Activated CD4-positive, alpha-beta T cell treated with anti-CD3 and anti-CD28 coated beads, Interleukin-10, Interleukin-2, amounts not matched to agents 100 ng/mL and 50 ng/mL, durations not matched to agents 16 hours and 8 hours (primary cell): ENCODE measurements at places on chromosomes 11 and 22.

- DNase-seq = no peak
Observed at GRCh38 chr11:70068345-70068744, 9.8 kb upstream of the ANO1 start.

- no peak for DNase-seq
Observed at GRCh38 chr11:91066456-91067047, 843.7 kb upstream of the CHORDC1 start.

DNA sequence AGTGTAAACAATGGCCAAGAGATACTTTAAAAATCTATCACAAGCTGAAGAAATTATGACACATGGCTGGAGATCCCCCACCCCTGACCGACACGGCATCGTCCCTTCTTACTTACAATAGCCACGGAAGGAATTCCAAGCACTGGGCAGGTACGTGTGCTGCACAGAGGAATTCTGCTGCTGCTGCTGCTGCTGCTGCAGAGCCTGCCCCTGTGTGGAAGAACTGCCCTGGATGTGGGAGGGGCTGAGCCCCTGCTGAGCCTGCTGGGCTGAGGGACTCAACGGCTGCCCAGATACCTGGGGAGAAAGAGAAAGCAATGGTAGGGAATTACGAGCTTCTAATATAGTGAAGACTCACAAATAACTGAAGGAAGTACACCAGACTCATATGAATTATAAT, 15.0 kb upstream of the NFRKB start:
- DNase-seq = no peak

DNA sequence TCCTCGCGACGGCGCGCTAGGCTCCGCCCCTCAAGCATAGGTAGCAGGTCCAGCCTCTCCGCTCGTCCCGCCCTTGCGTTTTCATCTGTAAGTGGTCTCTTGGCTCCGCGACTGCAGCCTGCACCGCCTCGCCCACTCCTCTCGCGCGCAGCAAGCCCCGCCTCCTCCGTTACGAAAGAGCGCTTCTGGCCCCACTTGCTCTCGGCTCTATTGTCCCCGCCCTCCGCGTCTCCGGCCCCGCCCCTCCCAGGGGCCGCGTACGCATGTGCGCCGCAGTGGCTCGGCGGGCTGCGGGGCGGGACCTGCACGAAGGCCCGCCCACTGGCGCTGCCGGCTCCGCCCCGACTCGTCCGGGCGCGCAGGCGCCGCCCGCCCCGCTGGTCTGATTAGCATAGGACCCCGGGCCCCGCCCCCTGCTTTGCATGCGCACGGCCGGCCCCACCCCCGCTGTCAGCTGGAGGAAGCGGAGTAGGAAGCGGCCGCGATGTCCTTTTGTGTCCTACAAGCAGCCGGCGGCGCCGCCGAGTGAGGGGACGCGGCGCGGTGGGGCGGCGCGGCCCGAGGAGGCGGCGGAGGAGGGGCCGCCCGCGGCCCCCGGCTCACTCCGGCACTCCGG, at the start of gene ESRRA:
Gene ESRRA, plus strand, starts transcription at position 450 of the 616 bp plus-strand sequence. CDS start 1,656 bp downstream, outside the sequence.
- DNase-seq = peak; percentile 100

DNA sequence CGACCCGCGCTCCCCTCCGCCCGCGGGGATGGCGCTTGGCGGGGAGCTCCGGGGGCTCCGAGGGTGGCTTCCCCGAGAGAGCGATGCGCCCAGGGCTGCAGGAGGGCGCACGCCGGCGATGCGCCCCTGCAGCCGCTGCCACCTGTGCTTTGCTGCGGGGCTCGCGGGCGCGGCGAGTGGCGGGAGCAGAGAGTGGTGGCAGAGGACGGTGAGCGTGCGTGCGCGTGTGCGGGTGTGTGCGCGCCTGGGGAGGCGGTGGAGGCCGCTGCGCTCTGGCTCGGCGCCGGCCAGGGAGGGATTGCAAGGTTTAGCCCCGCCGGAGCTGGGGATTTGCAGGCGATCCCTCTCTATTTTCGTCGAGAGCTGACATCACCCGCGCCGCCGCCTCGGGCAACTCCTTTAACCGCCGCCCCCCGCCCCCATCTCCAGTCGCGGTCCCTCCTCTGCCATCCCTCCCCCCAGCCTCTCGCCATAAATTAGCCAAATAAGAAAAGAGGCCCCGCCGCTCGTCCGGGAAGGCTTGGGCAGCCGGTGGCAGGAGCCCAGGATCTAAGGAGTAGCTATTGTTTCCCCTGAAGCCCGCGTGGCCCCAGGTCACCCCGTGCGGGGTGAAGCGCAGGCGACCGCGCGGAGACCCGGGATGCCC, at the start of gene SLC1A2:
Gene SLC1A2, minus strand, starts transcription at position 375 of the 646 bp plus-strand sequence. CDS start 592 bp downstream, outside the sequence.
- no peak for DNase-seq

DNA sequence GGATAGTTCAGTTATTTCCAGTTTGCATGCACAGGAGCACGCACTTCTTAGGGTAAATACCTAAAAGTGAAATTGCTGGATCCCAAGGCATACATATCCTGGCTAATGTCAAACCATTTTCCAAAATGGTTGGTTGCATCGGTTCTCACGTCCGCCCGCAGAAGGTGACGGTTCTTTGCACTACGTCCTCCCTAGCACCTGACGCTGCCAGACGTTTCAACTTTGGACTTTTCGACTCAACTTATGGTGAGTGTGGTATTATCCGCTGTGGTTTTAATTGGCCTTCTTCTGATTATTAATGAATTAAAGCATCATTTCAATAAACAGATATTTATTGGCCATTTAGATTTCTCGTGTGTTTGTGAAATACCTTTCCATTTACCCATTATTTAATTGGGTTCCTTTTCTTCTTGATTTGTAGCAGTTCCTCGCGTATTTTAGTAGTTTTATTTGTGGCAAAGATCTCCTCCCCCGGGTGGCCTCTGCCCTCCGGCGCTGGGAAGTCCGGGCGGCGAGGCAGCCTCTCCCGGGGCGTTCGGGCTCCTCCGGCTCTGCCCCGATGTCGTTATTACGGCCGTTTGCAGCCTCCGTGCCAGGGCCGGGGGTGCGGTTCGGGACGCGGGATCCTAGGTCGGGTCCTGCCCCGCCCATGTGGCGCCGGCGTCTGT, at the start of gene JHY:
Gene JHY, plus strand, starts transcription at position 571 of the 668 bp plus-strand sequence. CDS start 3,091 bp downstream, outside the sequence.
- no peak for DNase-seq

- no peak for DNase-seq
Observed at GRCh38 chr11:78822931-78823423, 248.3 kb upstream of the NARS2 start.

DNA sequence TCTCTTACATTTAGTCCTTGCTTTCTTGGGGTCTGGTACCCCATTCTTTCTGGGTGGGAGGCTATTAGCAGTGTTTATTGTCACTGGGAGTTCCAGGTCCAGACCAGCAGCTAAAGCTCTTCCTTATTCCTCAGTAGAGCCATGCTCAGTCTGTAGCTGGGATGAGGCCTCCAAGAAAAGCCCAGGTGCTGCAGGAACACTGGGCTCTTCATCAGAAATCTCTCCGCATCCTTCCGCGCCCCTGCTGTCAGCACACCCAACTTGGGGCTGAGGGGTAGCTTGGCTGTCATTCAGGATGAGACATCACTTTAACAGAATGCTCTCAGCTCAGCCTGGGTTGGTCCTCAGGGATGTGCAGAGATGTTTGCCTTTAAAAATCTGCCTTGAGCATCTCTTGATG, 97.5 kb downstream of the GRAMD1B start:
- DNase-seq = no peak

DNA sequence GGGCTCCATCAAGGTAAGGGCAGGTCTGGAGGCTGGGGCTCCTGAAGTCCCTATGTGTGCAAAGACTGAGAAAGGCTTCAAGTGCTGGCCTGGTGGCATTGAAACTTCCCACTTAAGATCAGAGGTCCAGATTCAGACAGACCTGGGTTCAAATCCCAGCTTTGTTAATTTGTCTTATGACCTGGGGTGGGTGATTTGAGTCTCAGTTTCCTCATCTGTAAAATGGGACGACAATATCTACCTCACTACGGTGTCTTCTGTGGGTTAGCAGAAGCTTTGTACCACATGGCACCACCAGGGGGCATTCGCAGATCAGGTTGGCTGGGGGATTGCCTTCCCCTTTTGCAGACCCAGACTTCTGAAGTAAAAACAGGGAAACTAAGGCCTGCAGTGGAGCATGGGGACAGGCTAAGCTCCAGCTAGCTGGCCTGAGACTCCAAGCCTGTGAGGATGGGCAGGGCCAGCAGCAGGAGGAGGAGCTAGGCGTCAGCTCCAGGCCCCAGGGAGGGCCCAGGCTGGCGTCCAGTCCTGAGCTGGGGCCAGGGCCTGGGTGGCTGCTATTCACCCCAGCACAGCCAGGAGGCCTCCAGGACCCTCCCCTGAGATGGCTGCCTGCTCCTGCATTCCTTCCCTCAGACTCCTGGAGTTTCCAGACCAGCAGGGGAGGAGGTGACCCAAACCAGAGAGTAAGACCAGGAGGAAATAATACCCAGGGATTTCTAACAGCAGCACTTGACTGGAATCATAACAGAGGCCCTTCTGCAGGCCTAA, 1.5 kb downstream of the CASTOR1 start:
- DNase-seq = peak; percentile 90

DNA sequence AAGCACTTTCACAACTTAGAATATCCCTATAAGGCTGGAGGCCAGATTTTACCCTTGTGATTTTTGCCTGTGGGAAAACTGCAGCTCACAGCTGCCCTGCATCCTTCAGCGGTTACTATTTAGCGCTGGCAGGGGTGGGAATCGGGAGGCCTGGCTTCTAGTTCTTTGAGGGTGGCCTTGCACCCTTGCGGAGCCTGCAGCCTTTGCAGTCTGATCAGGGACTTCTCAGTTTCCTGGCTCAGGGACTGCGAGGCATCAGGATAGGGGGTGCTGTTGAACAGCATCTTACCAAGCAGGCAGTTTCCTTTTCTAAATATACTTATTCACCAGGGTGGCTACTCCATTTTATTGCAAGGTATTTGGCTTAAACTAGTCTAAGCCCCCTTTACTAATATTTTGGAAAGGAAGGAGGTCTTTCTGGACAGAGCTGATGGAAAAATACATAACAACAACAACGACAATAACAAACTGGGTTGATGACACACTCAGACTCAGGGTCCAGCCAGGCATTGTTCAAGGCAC, 2.9 kb upstream of the APOA1 start:
- no peak for DNase-seq

DNA sequence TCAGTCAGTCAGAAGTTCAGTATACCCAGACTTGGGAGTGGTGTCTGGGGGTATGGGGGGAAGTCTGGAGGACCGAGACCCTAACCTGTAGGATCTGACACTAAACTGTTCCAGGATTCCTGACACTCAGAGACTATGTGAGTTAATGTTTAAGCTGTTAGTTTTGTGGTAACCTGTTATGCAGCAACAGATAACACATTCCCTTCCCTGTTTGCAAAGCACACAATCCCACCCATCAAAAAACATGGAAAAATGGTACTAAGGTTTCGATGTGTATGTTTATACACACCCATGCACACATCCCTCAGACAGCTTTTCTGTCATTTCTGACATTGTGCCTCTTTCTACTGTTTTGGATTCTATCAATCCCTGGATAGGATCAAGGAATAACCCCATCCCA, 27.6 kb downstream of the ZNF280B start:
- DNase-seq = no peak

DNA sequence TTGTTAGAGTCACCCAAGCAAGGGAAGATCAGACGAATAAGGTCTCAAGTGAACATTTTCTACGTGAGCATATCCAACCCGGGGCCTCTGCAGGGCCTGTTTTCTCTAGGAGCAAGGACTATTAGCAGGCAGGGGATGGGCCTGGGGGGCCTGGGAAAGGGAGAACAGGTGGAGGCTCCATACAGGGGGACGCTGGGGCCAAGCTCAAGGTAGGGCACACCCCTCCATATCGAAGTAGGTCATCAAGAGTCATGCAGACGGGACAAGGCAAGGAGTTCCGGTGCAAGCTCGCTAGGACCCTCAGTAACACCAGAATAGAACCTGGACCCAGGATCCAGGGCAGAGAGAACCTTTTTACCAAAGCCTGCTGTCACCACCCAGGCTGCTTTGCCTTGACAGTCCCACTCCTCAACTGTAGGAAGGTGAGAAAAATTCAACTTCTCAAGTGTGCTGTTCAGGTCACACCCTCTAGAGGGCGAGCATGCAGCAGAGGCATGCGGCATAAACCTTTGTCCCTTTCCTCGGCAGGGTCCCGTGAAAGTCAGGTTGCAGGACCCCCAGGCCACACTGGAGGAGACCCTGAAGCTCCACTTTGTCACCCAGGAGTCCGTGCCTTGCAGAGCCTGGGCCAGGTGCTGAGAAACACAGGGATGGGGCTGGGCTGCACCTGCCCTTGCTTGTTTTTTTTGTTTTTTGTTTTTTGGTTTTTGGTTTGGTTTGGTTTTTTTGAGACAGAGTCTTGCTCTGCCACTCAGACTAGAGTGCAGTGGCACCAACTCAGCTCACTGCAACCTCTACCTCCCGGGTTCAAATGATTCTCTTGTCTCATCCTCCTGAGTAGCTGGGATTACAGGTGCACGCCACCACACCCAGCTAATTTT, 8.6 kb upstream of the APOBEC3B start:
- DNase-seq = peak; percentile 46

GRCh38 chr11:131157678-131158077, 212.7 kb upstream of the NTM start:
- DNase-seq = no peak

GRCh38 chr11:66373265-66373664, 1.7 kb upstream of the SLC29A2 start:
- DNase-seq = no peak

GRCh38 chr22:20763630-20764470, 10.1 kb upstream of the SERPIND1 start:
- no peak for DNase-seq
